Trophoblast cell (in vitro differentiated cells and primary cell): ENCODE measurements at places on chromosomes 2 and 18.

- H3K4me3 ChIP-seq = no peak overlapping the region
- no peak overlapping the region for H3K27ac ChIP-seq
- H3K4me1 ChIP-seq = no peaks in the 10 kb centered on the region
- no peak for DNase-seq
- H3K36me3 ChIP-seq = no peaks in the 10 kb centered on the region
- H3K27me3 ChIP-seq = no peaks in the 10 kb centered on the region
Measured at GRCh38 chr2:13143451-13143850, 426.7 kb downstream of the TRIB2 start.

DNA sequence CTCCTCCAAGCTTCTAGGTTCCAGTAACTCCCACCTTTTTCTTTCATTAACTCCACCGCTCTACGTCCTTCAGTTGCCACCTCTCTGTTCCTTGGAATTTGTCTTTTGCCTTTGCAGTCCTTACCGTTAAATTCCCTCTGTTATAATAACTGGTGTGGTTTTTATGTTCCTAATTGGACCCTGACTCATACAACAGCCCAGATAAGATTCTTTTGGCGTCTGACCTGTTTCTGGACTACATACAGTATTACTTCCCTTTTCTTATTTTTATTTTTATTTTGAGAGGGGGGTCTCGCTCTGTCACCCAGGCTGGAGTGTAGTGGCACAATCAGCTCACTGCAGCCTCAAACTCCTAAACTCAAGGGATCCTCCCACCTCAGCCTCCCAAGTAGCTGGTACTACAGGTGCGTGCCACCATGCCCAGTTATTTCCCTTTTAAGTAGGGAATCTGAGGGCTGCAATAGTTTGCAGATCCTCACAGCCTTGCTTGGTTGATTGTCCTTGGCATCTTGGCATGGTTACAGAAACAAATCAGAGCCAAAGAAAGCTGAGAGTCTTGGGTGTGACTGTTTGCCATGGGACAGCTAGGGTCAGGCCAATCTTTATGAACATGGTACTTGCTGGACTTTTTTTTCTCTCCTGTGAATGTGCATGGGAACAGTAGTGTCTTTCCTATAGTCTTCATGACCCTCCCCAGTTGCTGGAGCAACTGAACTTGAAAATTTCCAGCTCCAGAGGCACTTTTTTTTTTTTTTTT, 22.0 kb downstream of the TCF23 start:
- H3K4me3 ChIP-seq = no peak overlapping the region
- no peak for DNase-seq
- no peaks in the 10 kb centered on the region for H3K4me1 ChIP-seq

- H3K27ac ChIP-seq = no peak overlapping the region
- H3K4me3 ChIP-seq = no peak overlapping the region
- H3K36me3 ChIP-seq = no peaks in the 10 kb centered on the region
- no peaks in the 10 kb centered on the region for H3K27me3 ChIP-seq
- peak; percentile 18 for DNase-seq
Measured at GRCh38 chr2:193841384-193842150, 1646.8 kb upstream of the TMEFF2 start.

GRCh38 chr18:80193701-80194100, 53.6 kb downstream of the PARD6G start:
- H3K4me3 ChIP-seq = no peak overlapping the region
- no peaks in the 10 kb centered on the region for H3K27me3 ChIP-seq
- no peak for DNase-seq
- H3K27ac ChIP-seq = no peak overlapping the region

GRCh38 chr2:31381601-31382000, 32.9 kb downstream of the XDH start:
- DNase-seq = peak; percentile 63
- no peak overlapping the region for H3K27ac ChIP-seq
- no peaks in the 10 kb centered on the region for H3K27me3 ChIP-seq
- H3K4me1 ChIP-seq = no peaks in the 10 kb centered on the region

- no peaks in the 10 kb centered on the region for H3K36me3 ChIP-seq
- DNase-seq = no peak
Measured at GRCh38 chr2:164009756-164010337, 274.0 kb upstream of the FIGN start.

GRCh38 chr18:39348757-39349156, 1783.2 kb upstream of the CELF4 start:
- H3K4me3 ChIP-seq = no peak overlapping the region
- H3K36me3 ChIP-seq = no peaks in the 10 kb centered on the region
- DNase-seq = no peak
- no peaks in the 10 kb centered on the region for H3K4me1 ChIP-seq
- no peaks in the 10 kb centered on the region for H3K27me3 ChIP-seq

GRCh38 chr18:62435435-62436031, 87.3 kb upstream of the ZCCHC2 start:
- H3K36me3 ChIP-seq = no peaks in the 10 kb centered on the region
- no peak for DNase-seq
- no peak overlapping the region for H3K4me3 ChIP-seq
- H3K27me3 ChIP-seq = no peaks in the 10 kb centered on the region

- H3K27ac ChIP-seq = no peak overlapping the region
- peaks cover 4% of the 10 kb centered on the region for H3K4me1 ChIP-seq
- H3K27me3 ChIP-seq = no peaks in the 10 kb centered on the region
- no peak for DNase-seq
- no peaks in the 10 kb centered on the region for H3K36me3 ChIP-seq
- H3K4me3 ChIP-seq = no peak overlapping the region
Measured at GRCh38 chr2:133717497-133717896, 149.2 kb upstream of the NCKAP5 start.

- no peak overlapping the region for H3K4me3 ChIP-seq
- DNase-seq = peak; percentile 47
- H3K36me3 ChIP-seq = no peaks in the 10 kb centered on the region
- H3K27ac ChIP-seq = no peak overlapping the region
- no peaks in the 10 kb centered on the region for H3K4me1 ChIP-seq
- no peaks in the 10 kb centered on the region for H3K27me3 ChIP-seq
Measured at GRCh38 chr2:201795607-201796477, 10.5 kb upstream of the CDK15 start.

DNA sequence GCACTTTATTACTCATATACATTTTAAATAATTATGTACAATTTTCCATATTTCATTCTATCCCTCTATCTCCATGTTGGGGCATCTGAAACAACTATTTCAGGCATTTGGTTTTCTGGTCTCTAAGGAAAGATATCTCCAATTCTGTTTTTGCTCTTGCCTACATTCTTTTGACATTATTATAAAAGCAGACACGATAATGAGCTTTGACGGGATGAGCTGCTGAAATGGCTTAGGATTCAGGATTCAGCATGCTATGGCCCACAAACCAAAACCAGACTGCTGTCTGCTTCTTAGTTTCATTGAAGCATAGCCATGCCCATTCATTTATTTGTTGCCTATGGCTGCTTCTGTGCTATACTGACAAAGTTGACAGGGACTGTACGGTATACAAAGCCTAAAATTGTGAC, 42.7 kb upstream of the GLS start:
- no peaks in the 10 kb centered on the region for H3K4me1 ChIP-seq
- H3K27ac ChIP-seq = peak overlapping the region; percentile 30
- no peaks in the 10 kb centered on the region for H3K27me3 ChIP-seq
- no peaks in the 10 kb centered on the region for H3K36me3 ChIP-seq

GRCh38 chr18:55743736-55744135, 155.7 kb upstream of the TCF4 start:
- H3K4me3 ChIP-seq = no peak overlapping the region
- no peaks in the 10 kb centered on the region for H3K27me3 ChIP-seq
- H3K27ac ChIP-seq = no peak overlapping the region
- no peak for DNase-seq

- H3K36me3 ChIP-seq = no peaks in the 10 kb centered on the region
- no peak overlapping the region for H3K27ac ChIP-seq
- H3K27me3 ChIP-seq = no peaks in the 10 kb centered on the region
- no peak for DNase-seq
- no peak overlapping the region for H3K4me3 ChIP-seq
Measured at GRCh38 chr2:240614391-240614790, 10.9 kb upstream of the GPR35 start.

- no peak overlapping the region for H3K27ac ChIP-seq
- no peak for DNase-seq
- no peak overlapping the region for H3K4me3 ChIP-seq
- no peaks in the 10 kb centered on the region for H3K36me3 ChIP-seq
- H3K4me1 ChIP-seq = peaks cover 5% of the 10 kb centered on the region
Measured at GRCh38 chr2:179818546-179818945, 42.9 kb downstream of the ZNF385B start.

GRCh38 chr2:96108541-96109360, 7.6 kb downstream of the ADRA2B start:
- H3K27me3 ChIP-seq = no peaks in the 10 kb centered on the region
- no peak for DNase-seq
- H3K27ac ChIP-seq = no peak overlapping the region
- H3K4me3 ChIP-seq = no peak overlapping the region

- no peak overlapping the region for H3K4me3 ChIP-seq
- no peak overlapping the region for H3K27ac ChIP-seq
- H3K27me3 ChIP-seq = no peaks in the 10 kb centered on the region
Measured at GRCh38 chr2:151908204-151908882, 80.1 kb upstream of the ARL5A start.

- no peak overlapping the region for H3K4me3 ChIP-seq
- H3K36me3 ChIP-seq = no peaks in the 10 kb centered on the region
- no peak for DNase-seq
Measured at GRCh38 chr18:65049586-65049985, 701.2 kb upstream of the CDH7 start.

- no peak for DNase-seq
- no peak overlapping the region for H3K4me3 ChIP-seq
- H3K27me3 ChIP-seq = no peaks in the 10 kb centered on the region
- no peak overlapping the region for H3K27ac ChIP-seq
- H3K4me1 ChIP-seq = no peaks in the 10 kb centered on the region
Measured at GRCh38 chr2:198479065-198479464, 674.7 kb downstream of the PLCL1 start.

DNA sequence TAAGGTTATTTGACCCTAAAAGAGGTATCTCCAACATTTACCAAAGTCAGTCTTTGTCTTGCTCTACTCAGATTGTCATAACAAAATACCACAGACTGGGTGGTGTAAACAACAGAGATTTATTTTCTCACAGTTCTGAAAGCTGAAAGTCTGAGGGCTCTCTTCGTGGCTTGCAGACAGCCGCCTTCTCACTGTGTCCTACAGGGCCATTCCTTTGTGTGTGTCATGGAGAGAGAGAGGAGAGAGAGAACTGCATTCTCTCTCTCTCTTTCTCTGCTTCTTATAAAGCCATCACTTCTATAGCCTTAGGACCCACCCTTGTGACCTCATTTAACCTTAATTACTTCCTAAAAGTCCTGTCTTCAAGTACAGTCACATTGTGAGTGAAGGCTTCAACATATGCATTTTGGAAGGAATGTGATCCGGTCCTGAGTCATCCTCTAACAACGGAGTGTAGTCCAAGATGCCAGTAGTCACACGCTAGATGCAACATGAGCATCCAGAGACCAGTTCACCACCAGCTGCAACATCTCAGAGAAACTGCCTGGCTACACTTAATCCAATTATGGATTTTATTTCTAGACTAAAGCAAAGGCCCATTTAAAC, 130.2 kb downstream of the CD226 start:
- H3K4me1 ChIP-seq = peaks cover 8% of the 10 kb centered on the region
- no peaks in the 10 kb centered on the region for H3K36me3 ChIP-seq
- H3K27ac ChIP-seq = no peak overlapping the region

DNA sequence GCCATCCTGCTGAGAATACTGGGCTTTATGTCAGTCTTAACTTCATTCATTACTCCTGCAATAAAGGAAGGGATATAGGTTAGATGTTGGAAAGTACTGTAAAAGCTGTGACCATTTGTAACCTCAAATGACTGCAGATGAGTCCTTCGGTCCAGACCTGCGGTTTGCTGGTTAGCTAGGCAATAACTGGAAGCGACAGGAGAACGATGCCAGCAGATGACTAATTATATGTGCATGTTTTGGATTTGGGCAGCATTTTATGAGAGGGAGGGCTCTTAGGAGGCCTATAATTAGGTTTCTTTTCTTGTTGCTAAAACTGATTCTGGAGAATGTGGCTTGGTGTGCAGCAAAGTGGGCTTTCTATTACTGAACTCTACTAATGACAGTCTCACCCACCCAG, 205.6 kb downstream of the TMEM182 start:
- no peak overlapping the region for H3K4me3 ChIP-seq
- no peak for DNase-seq
- no peak overlapping the region for H3K27ac ChIP-seq
- no peaks in the 10 kb centered on the region for H3K36me3 ChIP-seq
- H3K27me3 ChIP-seq = no peaks in the 10 kb centered on the region

DNA sequence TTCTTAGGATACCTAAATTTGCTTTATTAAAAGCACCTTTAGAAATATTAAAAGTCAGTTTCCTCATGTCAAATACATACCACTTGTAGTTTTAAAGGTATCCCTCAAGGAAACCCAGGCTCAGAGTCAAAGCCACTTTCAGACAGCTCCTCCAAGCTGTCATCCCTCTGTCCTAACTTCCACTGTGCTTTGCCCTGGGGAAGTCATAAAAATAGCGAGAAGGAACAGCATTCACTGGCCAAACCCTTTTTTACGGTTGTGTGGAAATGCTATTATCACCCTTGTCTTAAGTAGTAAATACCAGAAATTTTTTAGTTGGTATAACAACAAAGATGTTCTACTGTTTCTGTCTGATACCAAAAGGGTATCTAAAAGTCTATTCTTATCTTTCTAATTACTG, 680.5 kb downstream of the ZEB2 start:
- no peak overlapping the region for H3K27ac ChIP-seq
- H3K36me3 ChIP-seq = no peaks in the 10 kb centered on the region
- H3K4me1 ChIP-seq = no peaks in the 10 kb centered on the region
- DNase-seq = no peak

GRCh38 chr2:30159766-30160165, 13.0 kb downstream of the YPEL5 start:
- H3K36me3 ChIP-seq = peaks cover 12% of the 10 kb centered on the region
- H3K27ac ChIP-seq = no peak overlapping the region
- H3K4me1 ChIP-seq = peaks cover 3% of the 10 kb centered on the region
- H3K27me3 ChIP-seq = no peaks in the 10 kb centered on the region
- H3K4me3 ChIP-seq = no peak overlapping the region

- no peak overlapping the region for H3K27ac ChIP-seq
- peak; percentile 63 for DNase-seq
- peaks cover 5% of the 10 kb centered on the region for H3K4me1 ChIP-seq
- no peaks in the 10 kb centered on the region for H3K36me3 ChIP-seq
- no peaks in the 10 kb centered on the region for H3K27me3 ChIP-seq
Measured at GRCh38 chr2:174761837-174762236, 2.4 kb downstream of the CHRNA1 start.
